ENCODE measurements at places on chromosomes 1 and 21.

GRCh38 chr1:27471477-27471876 is 18.5 kb downstream of the WASF2 start:
- DNase-seq: no peak

DNA sequence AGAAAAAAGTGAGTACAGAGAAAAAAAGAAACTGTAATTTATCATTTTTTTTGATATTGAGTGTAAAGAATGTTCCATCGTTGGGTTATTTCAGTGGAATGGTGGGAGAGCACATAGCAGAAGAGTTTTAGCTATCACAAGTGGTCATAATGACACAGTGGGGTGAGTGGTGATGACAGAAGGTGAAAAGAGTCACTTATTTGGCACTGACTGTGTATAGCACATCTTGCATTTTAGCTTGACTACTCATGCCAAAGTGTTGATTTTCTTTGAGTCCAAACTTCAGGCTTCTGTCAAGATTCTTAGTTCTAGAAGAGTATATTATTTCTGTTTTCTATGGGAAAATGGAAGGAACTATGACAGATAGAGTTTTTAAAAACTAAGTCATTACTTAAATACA is 261.2 kb downstream of the GRIK1 start:
- no peak for DNase-seq

- no peak for DNase-seq
Observed at GRCh38 chr21:35216996-35217395, 167.9 kb upstream of the RUNX1 start.

DNA sequence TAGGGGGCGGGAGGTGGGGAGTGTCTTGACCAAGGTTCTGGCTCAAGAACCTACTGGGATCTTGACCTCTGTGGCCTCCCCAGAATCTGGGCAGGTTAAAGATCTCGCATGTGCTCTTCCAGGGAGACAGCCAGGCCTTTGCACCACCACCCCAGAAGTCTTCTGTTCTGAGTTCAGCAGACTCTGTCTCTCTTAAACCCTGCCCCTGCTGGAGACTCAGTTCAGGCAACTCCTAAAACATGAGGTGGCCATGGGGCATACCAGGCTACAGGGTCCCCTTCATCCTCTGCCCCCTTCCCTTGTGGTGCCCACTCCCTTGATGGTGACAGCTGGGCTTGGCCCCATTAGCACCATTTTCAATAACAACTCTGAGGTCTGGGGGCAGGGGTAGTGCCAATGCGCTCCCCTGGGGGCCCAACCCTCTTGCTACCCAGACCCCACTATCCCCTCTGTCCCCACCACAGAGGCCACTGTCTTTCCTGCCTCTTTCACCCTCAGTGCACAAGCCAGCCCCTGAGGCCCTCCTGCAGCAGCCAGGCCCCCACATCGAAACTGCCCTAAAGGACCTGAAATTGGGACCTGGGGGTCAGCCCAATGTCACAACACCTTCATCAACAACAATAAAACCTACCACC is 132.7 kb upstream of the RUNX3 start:
- DNase-seq: no peak

DNA sequence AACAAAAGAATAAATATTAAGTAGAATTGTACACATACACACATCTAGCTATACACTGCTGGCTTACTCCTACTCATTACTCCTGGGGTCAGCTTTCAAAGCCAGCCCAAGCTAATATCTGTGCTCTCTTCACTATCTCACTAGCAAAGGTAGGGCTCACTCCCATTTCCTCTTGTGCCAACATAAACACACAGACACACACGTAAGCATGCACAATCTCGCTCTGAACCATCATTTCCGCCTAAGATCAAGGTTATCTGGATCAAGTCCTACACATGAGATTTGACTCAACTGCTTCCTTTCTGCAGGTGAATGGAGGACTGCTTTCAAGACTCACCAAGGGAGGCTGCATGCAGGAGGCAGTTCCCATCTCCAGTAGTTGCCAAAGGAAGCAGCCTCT is 28.8 kb upstream of the MTMR11 start:
- DNase-seq: no peak

DNA sequence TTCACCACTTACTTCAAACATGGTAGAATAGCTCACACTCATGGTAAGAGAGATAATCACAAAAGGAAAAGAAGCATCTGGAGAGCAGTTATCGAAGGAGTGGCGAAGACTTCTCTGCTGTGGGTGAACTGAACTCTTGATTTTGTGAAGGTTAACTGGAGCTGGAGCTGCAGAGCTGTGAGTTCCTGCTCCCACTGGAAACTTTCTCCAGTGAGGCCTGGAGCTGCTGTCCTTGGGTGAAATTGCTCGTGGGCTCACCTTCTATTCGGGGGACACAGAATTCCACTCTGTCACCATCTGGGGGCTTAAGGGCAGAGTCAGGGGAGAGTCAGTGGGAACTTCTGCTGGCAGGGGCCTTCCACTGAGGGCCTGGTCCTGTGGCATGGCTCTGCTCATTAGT is 45.9 kb downstream of the MAB21L3 start:
- no peak for DNase-seq

DNA sequence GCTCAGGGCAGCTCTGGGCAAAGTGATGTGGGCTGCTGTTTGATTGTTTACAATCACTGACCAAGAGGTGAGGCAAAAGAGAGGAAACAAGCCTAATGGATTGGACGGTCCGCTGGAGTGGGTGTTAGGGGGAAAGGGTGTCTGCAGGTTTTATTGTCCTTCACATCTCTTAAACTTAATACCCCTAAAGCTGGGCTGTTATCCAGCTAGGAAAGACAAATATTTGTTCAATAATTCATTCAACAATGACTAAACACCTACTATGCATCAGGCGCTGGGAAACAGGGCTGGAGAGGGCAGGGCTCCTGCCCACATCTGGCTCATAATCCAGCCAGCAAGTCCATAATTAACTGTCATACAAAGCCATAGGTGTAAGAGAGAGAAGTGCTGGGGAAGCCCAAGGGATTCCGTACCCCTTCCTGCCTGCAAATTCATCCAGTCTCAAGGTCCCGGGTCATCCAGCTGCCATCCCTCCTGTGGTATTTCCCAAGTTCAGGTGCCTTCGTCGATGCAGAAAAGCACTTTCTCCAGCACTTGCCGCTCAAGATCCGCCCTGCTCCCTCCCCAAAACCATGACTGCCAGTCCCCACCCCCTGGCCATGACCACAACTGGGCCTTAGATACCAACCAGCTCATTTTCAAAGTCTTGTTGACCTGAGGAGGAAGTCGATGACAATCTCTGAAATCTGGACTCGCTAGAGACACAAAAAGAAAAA is 10.7 kb downstream of the TMEM63A start:
- DNase-seq: no peak

GRCh38 chr21:44403106-44404020 is 49.9 kb downstream of the TRPM2 start:
- no peak for DNase-seq

DNA sequence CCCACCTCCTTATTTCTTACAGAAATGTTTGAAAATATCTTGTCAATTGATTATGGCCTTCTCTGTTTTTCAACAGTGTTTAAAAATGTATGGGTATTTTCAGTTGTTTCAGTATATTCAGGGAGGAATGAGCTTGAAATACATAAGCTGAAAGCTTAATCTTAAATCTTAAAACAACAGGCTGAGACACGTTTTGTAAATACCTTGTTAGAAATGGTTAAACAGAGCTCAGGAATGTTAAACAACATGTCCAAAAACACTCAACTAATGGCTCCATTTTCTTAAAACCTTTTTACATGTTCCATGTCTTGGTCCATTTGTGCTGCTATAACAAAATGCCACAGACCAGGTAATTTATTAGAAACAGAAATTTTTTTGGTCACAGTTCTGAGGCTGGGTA is 953.8 kb upstream of the ADGRL2 start:
- no peak for DNase-seq

DNA sequence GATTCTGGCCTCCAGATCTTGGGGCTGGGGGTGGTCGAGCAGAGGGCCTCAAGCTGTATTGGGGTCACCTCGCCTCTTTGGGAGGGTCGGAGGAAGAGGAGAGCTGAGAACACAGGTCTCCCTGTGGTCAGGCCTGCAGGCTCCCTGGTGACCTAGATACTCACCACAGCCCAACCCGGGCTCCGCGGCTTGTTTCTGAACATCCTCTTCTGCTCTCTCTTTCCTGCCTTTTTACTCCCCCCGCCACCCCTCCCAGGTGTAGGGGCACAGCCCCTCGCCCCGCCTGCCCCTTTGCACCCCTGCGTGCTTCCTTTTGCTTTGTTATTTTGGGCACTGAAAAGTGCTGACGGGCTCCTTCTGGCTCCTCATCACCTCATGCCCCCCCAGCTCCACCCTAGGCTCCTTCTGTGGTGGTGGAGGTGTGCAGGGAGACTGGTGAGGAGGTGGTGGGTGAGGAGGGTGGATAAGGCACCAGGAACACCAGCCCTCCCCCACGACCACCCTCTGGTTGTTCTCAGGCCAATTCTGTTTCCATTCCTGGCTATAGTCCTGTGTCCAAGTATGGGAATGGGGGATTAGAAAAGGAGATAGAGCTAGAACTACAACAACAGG is 10.6 kb upstream of the LINGO4 start:
- DNase-seq: no peak

DNA sequence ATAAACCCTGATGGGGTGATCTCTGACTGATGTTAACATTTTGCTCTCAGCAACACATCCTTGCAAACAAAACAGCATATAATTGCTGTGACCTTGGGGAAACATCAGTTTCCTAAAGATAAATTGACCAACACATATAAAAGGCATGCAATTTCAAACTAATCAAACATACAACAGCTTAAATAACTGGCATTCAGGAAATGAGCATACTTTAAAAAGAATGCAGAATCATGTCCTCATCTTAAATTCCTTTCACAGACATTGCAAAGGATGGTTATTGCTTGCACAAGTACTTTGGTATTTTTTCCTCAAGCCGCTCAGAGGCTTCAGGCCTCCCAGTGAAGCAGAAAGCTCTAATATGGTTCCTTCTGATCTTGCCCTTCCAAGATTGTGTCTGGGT is 53.4 kb upstream of the RGS18 start:
- no peak for DNase-seq

DNA sequence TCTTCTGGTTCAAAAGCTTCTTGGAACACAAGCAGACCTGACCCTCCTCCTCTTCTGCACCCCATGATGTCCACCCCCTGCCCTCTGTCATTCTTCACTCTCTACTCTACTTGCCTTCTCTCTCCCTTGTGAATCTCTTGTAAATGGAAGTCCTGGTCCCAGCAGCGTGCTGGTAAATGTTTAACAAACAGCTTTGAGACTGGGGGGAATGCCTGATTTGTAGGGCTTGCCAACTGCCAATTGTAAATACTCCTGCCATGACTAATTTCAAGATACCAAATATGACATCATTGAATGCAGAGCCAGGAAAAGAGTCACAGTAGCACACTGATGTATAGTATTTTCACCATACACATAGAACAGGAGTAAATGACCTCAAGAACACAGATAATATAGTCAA is 40.9 kb upstream of the LRRN2 start:
- no peak for DNase-seq

DNA sequence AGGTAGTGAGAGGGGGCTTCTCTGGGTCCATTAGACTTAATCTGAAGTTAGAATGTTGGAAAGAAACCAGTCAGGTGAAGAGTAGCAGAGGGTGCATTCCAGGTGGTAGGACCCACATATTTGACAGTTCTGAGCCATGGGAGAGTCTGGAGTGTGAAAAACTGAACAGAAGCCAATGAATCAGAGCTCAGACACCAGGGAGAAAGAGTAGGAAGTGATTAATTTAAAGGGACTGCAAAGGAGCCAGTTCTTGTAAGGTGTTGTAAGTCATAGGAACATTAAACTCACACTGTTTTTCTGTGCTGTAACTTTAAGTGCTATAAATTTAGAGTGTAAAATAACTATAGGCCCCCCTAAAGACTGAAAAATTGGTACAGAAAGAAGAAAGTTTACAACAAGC is 5.9 kb upstream of the DHX9 start:
- no peak for DNase-seq

DNA sequence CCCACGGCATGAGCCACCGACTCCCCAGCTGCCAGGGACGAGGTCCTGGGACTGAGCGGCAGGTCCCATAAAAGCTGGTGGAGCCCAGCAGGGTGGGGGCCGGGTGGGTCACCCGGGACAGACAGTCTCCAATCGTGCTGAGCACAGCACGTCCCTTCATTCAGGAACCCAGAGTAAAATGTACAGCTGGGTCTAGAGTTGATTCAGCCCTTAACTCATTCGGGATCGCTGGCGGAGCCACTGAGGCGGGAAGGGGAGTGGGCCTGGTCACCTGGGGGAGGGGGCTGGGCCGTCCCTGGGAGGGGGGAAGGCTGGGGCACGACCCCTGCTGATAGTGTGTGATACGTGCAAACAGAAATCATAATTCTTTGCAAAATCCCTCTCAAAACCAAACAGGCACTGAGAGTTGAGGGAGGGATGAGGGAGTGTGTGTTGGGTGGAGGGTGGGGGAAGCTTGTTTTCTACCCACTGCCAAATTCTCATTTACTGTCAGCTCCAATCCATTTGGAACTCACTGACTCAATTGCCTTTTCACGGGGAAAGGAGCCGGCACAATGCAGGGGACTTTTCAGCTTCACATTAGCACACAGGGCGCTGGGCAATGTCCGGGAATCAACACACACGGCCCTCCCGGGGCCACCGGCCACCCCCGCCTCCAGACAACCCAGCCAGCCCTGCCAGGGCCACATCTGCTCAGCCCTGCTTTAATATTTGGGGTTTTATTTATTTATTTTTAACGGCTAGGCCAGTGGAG is 13.8 kb downstream of the CASZ1 start:
- DNase-seq: no peak

DNA sequence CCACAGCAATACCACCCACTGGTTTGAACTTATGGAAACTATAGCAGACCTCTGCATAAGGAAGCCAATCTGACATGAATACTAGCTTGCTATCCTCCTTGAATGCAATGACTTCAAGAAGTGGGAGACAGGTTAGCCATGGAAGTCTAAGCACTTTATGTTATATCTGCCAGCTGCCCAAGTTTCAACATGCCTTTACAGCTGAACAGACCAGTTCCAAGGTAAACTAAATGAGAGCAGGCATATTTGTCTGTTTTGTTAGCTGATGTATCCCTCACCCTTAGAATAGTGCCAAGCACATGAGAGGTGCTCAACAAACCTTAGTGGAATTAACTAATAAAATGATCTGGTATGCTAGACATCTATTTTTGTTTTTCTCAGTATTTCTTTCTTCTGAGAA is 65.1 kb downstream of the ALG14 start:
- no peak for DNase-seq

- DNase-seq: no peak
Observed at GRCh38 chr1:219837274-219837993, 90.9 kb downstream of the SLC30A10 start.

DNA sequence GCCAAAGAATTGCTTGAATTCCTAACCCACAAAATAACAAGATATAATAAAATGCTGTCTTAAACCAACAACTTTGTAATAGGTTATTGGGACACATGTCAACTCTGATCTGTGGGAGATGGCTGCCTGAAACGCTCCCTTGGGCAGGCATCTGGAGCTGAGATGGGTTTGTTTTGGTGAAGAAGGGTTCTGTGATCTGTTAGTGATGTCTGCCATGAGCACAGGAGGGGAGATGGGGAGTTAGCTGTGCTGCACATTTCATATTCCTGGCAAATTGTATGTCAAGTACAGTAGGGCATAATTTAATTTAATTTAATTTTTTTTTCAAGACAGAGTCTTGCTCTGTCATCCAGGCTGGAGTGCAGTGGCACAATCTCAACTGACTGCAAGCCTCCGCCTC is 34.2 kb upstream of the IFNLR1 start:
- no peak for DNase-seq
